ENCODE measurements at places on chromosomes 1 and 21.
A peak's percentile ranks its signal among the peaks of the same experiment; 100 is the strongest.

DNA sequence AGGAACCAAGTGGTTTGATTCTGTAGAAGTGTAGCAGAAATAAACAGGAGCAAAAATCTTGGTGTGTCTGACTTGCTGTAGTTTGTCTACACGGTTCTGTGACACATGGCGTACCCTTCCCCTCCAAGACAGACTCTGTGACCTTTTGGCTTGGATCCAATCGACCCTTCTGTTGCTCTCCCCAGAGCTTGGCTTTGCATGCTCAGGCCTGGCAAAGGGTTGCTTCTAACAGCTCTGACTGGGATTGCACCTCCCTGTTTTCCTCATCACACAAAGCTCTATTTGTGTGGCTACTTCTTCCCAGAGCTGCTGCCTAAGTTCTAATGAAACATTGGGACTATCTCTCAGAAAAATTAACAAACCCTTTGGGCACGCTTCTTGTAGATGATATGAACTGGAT, 24.0 kb downstream of the NGF start:
- no peak for DNase-seq

DNA sequence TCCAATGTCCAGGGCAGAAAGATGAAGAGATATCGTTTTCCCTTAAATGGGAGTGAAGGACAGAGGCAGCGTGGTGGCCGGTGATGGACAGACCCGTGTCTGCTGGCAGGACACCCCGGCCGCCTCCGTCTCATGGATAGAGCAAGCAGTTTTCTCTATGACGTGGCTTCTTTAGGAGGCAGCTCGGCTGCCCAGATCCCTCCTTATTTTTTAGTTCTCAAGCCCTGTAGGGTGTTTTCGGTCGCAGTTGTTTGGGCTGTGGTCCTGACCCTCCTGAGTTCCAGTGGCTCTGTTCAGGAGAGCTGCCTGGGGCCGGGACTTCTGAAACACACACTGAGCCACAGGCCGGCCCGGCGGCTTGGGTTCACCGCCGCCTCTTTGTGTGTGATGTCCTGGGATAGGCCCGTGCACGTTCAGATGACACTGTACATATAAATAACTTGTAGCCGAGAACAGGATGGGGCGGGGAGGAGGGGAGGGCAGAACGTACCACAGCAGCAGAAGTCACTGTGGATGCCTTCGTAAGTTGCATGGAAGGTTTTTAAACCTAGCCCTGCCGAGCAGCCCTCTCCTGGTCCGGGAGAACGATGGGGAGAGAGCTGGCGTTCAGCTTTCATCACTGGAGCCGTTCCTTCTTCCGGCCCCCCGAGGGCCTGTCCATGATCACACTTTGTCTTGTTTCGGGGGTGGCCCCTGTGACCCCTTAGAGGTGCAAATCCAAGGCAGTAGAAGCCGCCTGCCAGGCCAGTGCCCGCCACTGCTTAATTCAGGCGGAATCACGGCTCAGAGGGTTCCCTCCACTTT, 65.2 kb downstream of the SIK1 start:
- DNase-seq: no peak

- DNase-seq: peak; percentile 52
Measured at GRCh38 chr1:66182551-66183178, 351.3 kb upstream of the SGIP1 start.

DNA sequence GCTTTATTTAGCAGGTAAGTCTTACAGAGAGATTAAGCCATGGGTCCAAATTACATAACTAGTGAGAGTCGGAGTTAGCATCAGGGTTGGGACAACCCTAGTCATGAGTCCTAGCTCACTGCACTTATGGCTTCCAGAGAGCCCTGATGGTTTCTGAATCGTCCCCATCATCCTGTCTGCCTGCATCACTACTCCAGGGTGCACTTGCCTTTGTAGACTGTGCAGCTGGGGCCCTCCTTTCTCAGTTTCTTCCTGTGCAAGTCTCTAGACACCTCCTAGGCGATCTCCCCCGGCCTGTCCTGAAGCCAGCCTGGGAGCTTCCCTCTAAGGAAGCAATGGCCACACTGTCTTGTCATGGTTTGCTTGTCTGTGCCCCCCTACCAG, 37.1 kb downstream of the KIAA0040 start:
- DNase-seq: no peak

GRCh38 chr1:183226963-183227362, 40.9 kb downstream of the LAMC2 start:
- DNase-seq: no peak

- DNase-seq: no peak
Measured at GRCh38 chr21:29085106-29085752, 11.8 kb upstream of the CCT8 start.

DNA sequence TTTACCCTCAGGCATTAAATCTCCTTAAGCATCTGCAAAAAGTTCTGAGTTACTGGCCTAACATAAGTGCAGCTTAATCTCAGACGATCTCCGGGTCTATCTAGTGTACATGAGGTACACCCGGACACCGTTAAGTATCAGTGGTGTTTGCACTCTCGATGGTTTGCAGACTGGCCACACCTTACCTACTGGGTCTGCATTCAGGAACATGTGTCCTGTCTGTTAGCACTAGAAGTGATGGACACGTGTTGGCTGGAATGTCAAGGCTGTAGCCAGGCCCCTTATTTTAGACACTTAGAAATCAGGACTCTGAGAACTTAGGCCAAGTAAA, 783 bp upstream of the AGL start:
- no peak for DNase-seq

DNA sequence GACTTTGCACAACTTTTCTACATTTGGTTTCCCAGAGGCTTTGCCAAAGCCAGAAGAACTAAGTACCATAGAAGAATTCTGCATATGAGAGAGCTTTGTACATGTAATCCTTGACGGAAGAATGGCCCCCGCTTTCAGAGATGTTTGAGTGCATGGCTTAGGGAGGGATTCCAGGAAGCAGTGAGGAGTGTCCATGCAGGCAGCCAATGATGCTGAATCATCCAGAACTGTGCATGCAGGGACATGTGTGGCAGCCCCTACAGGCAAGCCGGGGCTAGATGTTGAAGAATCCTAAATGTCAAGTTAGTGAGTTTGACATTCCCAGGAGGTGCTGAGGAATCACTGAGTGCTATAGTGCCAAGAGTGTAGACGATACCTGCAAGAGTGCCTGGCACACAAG, 9.9 kb upstream of the HAO2 start:
- DNase-seq: no peak

- no peak for DNase-seq
Measured at GRCh38 chr21:21860888-21861287, 862.7 kb downstream of the NCAM2 start.

- no peak for DNase-seq
Measured at GRCh38 chr1:1124786-1125642, 9.1 kb upstream of the C1orf159 start.

- DNase-seq: no peak
Measured at GRCh38 chr1:244821134-244821533, 14.3 kb upstream of the COX20 start.

- DNase-seq: no peak
Measured at GRCh38 chr1:81873946-81874345, 73.2 kb downstream of the ADGRL2 start.

DNA sequence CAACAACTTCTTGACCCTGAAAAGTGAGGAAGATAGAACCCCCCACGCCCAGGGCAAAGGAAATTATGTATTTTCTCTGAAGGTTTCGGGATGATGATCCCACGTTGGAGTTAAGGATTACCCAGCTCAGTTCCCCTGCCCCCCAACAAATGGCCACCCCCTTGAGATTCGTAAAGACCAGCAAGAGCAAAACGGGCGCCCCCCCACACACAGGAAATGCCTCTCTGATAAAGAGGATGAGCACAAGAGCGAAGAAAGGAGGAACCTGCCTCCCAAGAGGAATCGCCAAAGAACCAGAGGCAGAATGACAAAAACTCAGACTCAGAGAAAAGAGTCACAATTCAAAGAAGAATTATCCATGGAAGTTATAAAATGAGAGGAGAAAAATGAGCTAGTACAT, 576.9 kb downstream of the MATN1 start:
- no peak for DNase-seq

DNA sequence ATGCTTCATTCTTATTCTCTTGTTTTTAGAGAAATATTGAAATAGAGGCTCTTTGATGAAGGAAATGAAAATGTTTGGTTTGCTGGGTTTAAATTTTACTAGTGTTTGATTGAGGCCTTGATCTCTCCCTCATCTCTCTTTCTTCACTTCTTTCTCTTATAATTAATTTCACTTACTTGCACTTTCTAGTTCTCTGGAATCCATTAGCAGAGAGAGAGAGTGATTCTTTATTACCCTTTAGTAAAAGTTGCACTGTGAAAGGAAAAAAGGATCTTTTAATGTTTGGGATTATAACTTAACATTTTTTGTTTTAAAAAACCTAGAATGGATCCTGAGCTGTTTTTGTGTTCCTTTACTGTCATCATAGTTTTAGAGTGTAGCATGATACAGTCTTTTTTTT, 12.2 kb downstream of the RPRD2 start:
- no peak for DNase-seq

DNA sequence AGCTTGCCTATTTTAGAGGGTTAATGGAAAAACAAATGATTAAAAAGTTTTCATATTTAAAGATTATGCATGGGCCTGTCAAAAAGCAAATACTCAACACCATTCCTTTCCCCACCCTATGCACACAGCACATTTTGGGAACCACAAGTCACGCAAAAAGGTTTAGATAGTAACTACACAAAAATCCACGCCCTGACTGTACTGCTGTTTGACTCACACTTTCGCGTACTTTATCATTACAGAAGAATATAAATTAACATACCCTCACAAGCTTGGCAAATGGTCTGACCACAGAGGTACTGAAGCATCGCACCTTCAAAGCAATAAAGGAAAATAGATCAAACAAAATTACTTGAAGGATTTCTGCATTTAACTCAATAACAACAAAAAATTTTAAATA, 1.4 kb downstream of the ATP5PO start:
- no peak for DNase-seq

DNA sequence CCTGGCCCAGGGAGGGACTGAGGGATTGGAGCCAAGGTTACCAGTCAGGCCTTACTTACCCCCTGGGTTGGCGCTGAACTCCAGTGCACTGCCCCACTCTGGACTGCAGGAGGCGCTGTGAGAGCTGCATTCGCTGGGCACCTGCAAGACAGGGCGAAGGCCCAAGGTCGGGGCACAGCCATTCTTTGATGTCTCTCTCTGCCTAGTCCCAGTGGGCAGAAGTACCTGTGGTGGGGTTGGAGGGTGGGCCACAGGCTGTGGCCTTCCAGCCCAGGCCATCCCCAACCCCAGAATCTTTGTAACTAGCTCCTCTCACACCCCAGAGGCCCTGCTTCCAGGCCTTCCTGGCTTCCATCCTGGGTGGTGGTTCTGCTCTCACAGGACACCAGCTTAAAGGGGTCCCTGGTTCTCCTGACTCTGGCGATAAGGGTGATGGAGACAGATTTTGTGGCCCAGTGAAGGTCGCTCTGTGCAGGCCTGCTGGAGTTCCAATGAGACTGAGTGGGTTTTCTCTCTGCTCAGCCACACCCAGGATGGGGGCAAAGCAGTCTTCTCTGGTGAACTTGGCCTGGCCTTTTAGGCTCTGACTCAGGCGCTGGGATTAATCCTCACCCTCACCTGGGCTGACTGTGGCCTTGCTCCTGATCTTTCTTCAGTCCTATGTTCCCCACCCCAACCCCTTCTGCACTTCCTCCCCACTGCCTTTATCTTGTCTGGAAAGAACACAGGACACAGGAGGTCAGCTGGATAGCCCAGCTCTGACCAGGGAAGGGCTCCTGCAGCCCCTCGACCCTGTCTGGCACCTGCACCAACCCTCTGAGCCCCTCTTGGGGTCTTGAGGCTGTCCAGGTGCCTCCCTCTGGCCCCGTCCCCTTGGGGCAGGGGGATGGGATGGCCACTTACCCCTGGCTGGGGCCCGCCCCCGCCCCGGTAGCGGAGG, 954 bp downstream of the MYOG start:
- DNase-seq: no peak

DNA sequence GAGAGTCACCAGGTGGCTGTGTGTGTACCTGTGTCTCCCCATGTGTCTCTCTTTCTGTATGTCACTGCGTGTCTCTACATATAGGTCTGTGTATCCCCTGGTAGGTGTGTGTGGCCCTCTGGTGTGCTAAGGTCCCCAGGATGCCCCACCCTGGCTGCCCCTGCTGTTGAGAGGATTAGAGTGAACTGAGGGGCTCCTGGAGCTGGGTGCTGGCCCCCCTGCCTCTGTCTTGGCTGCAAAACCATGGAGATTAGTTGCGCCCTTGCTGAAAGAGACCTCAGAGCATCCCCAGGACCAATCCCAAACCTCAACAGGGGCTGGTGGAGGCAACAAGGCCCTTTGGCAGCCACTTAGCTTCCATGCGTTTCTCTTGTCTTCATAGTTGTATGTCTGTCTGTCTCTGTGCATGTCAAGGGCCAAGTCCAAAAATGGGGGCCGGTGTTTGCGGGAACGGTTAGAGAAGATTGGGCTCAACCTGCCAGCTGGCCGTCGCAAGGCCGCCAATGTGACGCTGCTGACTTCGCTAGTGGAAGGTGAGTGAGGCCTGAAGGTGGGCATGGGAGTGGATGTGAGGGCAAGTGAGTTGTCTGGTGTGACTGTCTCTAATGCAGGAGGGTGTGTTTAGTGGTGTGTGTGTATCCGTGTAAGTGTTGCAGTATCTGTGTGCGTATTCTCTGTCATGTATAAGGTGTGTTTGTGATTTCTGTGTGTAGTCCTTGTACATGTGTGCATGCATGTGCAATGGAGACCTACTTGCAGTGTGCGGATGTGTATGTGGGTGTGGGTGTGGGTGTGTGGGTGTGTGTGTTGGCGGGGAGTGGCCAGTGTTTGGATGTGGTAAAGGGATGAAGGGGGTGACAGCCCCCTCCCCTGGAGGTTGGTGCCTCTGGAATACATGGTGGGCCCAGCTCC, 16.7 kb downstream of the TFAP2E start:
- no peak for DNase-seq

All from HS-27A (cell line).